ENCODE measurements at places on chromosomes 12 and 14. TPM values are rescaled to one million over a fixed set of nuclear protein-coding genes. Genes with fewer than 3 reads are reported as not detected.

Gene SLC39A2
- total RNA-seq, result not detected

- no peak for DNase-seq
- no peak overlapping the region for H3K27ac ChIP-seq
- no peaks in the 10 kb centered on the region for H3K4me1 ChIP-seq
- H3K4me3 ChIP-seq, result no peak overlapping the region
- H3K36me3 ChIP-seq, result no peaks in the 10 kb centered on the region
- no peaks in the 10 kb centered on the region for H3K27me3 ChIP-seq
These were observed 450.3 kb downstream of the RMST start for GRCh38 chr12:97912943-97913342.

Gene PIWIL1
- total RNA-seq, result not detected

DNA sequence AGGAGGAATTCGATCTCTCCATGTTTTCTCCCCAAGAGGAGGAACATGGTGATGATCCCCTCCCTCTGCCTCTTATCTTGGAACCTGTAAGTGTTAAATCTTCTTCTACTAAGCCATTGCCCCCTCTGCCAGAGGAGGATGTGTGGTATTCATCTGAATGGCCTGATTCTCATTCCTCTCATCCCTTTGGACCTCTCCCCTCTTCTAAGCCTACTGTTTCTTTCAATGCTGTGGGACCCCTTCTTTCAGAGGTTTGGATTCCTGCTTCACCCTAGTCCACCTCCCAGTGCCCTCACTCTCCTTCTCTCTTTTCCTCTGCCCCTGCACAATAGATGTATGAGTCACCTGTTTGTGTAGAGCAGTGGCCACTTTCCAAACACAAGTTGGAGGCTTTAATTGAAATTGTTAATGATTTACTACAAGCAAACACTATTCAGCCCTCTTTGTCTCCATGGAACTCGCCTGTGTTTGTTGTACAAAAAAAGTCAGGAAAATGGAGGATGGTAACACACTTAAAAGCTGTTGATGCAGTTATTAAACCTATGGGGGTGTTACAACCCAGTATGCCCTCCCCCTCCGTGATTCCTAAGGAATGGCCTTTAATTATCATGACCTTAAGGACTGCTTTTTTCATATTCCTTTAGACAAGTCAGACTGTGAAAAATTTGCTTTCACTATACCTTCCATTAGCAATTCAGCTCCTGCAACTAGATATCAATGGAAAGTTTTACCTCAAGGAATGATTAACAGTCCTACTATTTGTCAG is 192.1 kb upstream of the ALG10B start:
- no peaks in the 10 kb centered on the region for H3K4me1 ChIP-seq
- H3K4me3 ChIP-seq, result no peak overlapping the region
- no peak for DNase-seq
- no peaks in the 10 kb centered on the region for H3K36me3 ChIP-seq

DNA sequence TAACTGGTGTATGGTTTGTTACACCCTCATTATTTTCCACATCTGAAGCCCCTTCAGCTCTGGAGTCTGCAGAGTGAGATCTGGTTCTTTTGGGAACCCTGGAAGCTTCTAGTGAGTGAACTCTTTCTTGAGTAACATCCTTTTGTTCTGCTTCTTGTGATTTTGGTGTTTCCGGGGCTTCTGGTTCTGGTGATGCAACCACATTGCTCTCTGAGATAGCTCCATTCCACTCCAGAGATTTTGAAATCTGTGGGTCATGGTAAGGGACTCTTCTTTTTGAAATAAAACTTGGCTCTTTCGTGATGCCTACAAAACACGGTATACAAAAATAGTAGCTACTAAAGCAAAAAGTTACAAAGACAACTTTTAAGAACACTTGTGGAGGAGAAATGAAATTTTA is 5.4 kb downstream of the MDM1 start:
- no peak overlapping the region for H3K4me3 ChIP-seq
- peaks cover 7% of the 10 kb centered on the region for H3K36me3 ChIP-seq
- H3K4me1 ChIP-seq, result peaks cover 9% of the 10 kb centered on the region

DNA sequence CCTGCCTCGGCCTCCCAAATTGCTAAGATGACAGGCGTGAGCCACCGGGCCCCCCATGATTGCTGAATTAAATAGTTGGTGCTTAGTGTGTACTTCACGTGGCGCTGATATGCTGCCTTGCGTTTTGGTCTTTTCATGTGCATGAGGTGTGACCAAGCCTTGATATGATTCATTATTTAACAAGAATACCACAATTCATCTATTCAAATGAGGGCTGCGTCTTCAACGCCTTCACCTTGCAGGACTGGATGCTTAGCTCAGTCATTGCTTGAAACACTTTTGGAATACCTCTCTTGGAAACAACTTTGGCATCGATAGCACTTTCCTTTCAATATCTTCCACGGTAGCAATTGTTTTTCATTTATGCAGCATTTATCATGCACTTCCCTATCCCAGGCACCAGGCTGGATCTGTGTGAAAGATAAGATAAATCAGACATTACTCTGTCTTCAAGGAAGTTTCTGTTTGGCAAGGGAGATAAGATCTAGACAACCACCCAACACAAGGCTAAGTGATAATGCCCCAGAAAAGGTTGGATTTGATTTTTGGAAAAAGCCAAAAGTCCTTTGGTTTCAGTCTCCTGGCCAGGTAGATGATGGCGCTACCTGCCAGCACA is 1.3 kb upstream of the TEAD4 start:
- peak overlapping the region; percentile 77 for H3K27ac ChIP-seq

- no peak for DNase-seq
- H3K4me3 ChIP-seq, result no peak overlapping the region
- no peaks in the 10 kb centered on the region for H3K27me3 ChIP-seq
- H3K4me1 ChIP-seq, result peaks cover 20% of the 10 kb centered on the region
- no peak overlapping the region for H3K27ac ChIP-seq
These were observed 65.8 kb downstream of the RIC8B start for GRCh38 chr12:106840243-106840642.

DNA sequence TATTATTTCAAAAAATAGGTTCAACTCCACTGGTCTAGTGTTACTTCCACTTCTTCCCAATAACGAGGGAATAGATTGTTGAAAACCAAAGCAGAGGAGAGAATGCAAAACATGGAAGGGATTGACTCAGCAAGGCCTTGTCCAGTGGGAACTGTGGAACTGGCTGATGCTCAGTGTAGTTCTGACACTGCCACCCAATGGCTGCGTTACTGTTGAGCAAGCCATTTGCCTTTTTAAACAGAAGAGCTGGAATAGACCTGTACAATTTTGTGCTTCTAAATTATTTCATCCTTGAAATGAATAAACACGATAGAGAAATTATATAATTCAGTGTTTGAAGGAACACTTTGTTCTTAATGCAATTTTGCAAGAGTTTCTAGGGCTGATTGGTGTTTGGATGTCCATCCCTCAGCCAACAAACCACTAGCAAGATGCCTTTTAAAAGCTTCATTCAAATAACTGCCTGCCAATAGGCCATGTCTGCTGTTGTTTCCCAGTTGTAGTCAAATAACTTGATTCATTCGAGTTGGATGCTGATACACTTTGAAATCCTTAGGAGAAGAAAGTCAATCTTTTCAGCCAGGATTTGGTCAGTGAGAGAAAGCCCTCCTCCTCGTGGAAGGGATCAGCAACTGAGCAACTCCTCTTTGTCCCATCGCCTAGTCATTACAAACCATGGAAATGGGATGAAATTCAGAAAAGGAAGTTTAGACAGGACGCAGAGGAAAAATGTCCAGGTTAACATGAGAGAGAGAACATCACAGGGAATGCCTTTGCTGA is 7.3 kb upstream of the MGP start:
- no peaks in the 10 kb centered on the region for H3K36me3 ChIP-seq
- H3K27ac ChIP-seq, result peak overlapping the region; percentile 89
- peaks cover 58% of the 10 kb centered on the region for H3K4me1 ChIP-seq
- DNase-seq, result peak; percentile 12
